ENCODE measurements at places on chromosomes 7 and 10.

GRCh38 chr7:21641546-21641945 is 98.7 kb downstream of the DNAH11 start:
- DNase-seq = no peak

DNA sequence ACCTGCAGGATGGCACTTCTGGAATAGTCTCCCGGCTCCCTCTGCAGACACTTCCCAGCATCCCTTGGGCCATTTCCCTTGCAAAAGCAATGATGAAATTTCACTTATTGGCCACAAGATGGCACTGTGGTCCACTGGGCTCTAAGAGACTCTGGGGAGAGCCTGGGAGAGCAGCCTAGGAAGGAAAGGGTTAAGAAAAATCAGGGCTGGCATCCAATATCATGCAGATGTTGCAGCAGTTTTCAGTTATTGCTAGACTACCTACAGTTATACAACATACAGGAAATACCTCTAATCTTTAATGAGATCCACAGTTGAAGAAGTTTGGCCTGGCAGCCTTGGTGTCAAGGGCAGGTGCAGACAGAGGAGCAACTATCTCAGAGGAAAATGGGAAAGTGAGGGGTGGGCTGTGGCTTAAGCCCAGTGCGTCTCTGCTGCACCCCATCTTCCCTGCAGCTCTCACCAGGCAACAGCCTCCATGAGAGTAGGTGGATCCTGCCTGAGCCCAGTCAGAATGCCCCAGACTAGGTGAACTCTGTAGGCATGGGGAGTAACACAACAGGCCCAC is 100.2 kb upstream of the PRSS58 start:
- no peak for DNase-seq

- no peak for DNase-seq
These were observed 13.8 kb downstream of the SGPL1 start for GRCh38 chr10:70829543-70829942.

- no peak for DNase-seq
These were observed 58.0 kb upstream of the PRKAR2B start for GRCh38 chr7:106986450-106986977.

GRCh38 chr7:153522261-153522660 is 529.9 kb upstream of the DPP6 start:
- DNase-seq = no peak
